ENCODE measurements at places on chromosomes 2 and 18.

DNA sequence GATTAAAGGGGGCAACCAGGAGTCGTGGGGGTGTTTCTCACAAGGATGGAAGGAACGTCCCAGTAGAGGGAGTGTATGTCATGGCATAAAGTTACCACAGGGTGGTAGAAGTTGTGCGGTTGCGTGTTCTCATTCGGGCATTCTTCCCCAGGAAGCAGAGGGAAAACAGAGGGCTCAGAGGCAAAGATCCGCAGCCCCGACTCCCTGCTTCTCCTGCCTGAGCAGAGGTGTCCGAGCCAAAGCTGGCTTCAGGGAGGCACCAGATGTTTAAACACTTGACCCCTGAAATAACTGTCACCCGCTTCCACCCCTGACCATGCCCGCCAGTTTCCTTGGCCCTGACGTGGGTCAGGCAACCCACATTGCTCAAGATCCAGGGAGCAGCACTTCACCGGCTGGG lies 83.7 kb downstream of the EN1 start:
- DNase-seq, result no peak

DNA sequence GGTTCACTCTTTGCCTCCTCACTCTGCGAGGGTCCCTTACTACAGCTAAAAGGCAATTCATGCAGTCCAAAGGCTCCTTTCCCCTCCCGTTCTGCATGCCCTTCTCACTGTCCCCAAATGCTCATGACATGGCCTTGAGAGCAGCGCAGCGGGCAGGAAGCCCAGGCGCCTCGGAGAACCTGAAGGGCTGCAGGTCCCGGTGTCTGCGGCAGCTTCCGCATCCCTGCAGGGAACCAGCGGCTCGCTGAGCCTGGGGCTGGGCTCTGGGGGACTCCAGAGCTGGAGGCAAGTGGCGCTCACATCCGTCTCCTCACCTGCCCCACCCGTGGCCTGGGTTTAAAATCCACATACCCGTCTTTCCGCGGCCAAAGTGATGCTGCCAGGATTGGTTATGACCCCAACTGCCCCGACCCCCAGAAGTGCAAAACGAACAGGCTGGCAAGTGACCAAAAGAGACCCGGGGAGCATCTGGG lies 462 bp upstream of the CIDEA start:
- no peak for DNase-seq

GRCh38 chr18:59985289-59985688 lies 85.5 kb downstream of the PMAIP1 start:
- no peak for DNase-seq

DNA sequence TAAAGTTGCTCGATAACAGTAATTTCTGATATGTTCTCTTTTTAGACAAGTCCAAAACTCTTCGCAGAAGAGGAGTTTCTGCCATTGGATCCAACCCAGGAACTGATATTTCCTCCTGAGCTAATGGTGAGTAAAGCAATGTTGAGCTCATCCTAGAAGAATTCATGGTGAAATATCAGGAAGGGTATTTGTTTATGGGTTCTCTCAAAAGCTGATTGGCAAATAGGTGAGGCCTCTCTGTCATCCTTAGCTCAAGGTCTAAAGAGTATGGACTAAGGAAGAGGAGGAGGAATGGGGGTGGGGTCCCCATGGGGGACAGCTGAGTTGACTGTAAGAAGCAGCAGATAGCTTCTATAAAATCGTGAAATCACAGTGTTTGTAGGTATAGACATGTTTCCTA lies 18.2 kb downstream of the AOX1 start:
- DNase-seq, result peak; percentile 15

DNA sequence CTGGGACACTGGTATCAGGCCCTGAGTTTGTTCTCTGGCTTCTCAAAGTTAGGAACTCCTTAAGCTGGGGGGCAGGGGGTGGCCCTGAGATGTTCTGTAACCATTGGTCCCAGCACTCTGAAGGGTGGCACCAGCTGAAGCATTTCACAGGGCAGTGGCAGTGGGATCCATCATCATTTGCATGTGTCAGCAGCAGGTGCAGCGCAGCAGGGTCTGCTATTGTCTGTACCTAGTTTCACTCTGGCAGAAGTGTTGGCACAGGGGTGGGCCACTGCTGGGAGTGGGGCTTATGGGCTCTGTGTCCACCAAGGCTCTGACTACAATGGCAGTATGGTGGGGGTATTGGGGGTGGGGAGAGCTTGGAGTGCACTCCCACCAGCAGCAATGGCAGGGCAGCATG lies 460.4 kb upstream of the ZNF804A start:
- no peak for DNase-seq

DNA sequence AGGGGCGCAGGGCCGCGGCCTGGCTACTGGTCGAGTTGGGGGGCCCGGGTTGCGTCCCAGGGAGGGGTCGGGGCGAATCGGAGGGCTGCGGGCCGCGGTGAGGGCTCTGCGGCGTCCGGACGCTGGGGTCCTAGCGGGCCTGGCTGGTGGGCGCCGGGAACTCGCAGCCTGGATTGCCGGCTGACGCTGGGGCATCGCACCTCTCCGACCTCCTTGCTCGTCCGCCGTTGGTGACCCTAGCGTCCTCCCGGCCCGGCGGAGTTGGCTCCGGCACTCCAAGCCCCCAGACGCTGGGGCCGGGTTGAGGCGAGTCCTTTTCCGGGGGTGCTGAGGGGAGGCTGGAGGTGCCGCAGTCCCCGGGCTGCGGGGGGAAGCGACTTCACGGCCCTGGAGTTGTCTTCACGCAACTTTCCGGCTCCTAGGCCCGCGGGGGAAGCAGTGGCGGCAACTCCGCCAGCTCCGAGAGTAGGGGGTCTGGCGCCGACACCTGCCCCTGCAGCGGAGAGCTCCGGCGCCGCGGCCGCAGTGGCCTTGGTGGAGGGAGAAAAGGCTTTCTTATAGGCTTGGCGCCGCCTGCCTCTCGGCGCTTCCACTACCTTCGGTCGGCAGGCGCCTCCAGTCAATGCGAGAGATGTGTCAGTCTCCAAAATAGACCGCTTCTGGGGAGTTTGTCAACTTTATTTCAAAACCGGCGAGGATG lies 70.3 kb downstream of the HAUS1 start:
- DNase-seq, result no peak

DNA sequence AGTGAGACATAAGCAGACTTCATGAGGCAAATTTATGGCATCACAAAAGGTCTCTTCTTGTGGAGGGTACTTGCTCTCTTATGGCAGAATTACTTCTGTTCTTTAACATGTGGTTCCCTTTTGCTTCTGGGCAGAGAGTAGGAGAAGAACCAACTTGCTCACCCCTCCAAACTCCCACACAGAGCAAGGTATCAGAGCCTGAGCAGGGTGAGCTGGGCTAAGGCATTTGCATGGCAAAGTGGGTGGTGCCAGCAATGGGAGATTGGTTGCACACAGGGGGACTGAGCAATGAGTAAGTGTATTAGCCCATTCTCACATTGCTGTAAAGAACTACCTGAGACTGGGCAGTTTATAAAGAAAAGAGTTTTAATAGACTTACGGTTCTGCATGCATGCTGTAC lies 64.2 kb upstream of the ITGB6 start:
- DNase-seq, result no peak

DNA sequence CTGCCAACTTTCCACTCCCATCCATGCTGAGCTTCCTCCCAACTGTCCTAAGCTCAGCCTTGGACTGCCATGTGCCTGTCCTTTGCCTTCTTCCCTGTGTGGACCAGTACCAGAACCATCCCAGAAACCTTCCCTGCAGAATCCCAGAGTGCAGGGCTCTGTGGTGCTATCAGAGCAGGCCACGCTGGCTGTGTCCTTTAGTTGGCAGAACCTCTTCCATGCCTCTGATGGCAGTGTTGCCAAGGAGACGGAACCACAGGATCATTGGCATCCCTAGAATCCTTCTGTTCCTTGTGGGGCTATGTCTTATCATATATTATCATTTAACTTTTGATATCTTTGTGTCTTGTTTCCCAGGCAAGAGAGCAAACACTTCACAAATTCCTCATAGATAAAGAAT lies 73.0 kb upstream of the NOSTRIN start:
- DNase-seq, result no peak

- no peak for DNase-seq
Observed at GRCh38 chr18:78936251-78937005, 43.2 kb upstream of the SALL3 start.

DNA sequence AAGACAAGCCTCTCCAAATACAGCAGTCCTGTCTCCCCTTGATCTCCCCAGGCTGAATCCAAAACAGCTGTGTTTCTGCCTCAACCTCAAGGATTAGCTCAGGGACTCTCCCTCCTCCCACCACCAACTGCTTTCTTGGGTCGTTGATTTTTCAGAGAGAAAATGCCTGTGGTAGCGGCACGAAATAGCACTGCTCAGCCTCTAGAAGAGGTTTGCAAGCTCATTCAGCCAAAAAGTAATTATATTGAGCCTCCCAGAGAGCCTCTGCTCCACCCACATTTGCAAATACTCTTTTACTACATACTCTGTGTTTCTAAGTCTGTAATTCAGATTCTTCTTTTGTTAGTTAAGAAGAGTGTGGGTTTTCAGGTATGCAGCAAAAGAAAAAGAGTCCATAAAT lies 396.4 kb upstream of the TNP1 start:
- no peak for DNase-seq

GRCh38 chr18:63604791-63605567 lies 17.8 kb downstream of the SERPINB13 start:
- DNase-seq, result peak; percentile 9

DNA sequence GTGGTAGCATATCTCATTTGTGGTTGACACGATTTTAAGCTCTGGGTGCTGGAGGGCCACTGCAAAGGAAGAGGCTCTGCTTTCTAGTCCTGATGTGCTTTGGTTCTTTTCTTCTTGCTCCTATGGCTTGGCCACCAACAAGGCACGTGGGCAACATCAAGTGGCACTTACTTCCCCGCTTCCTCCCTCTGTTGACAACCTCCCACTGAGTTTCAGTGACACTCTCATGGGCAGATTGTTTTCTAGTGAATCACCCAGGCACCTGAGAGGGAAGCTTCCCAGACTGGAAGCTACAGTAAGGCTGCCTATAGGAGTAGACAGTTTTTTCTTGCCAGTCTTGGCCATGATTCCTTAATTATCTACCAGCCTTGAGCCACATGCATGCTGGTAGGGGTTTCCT lies 89.0 kb downstream of the NBAS start:
- DNase-seq, result peak; percentile 7

DNA sequence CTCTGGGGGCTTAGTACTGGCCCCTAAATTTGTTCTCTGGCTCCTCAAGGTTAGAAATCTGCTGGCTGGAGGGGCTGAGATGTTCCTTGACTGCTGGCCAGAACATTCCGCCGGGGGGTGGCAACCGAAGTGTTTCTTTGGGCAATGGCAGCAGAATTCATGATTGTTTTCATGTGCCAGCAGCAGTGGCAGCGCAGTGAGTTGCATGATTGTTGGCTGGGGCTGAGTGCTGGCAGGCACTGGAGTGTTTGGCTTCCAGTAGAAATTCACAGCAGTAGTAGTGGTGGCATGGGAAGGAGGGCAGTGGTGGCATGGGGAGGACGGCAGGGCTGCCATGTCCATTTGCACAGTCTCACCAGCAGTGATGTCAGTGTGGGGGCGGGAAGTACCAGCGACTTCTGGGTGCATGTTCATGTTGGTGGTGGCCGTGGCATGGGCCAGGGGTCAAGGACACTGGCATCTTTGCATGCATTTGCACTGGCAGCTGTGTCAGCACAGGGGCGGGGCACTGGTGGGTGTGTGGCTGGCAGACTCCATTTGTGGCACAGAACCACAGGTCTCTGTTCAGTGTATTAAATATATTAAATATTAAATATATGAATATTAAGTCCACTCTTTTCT lies 130.6 kb upstream of the CDH7 start:
- no peak for DNase-seq

DNA sequence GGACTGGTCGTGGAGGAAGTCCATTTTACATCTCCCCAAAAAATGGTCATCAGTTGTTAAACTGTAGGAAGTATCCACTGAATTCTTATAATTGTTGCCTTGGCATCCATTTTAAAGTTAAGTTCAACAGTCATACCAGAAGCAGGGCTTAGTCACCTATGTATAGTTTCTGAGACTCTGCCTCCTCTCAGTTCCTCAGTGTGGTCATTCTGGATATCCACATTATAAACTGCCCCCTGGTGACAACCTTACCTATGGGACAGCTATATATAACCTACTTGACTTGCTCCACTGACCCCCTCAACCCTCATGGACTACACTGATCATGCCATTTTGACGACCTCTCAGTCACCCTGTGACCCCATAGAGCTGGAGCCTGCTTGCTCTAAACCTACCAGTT lies 617.0 kb downstream of the LRP1B start:
- DNase-seq, result no peak

- peak; percentile 55 for DNase-seq
Observed at GRCh38 chr2:235666213-235666781, 172.5 kb downstream of the AGAP1 start.

DNA sequence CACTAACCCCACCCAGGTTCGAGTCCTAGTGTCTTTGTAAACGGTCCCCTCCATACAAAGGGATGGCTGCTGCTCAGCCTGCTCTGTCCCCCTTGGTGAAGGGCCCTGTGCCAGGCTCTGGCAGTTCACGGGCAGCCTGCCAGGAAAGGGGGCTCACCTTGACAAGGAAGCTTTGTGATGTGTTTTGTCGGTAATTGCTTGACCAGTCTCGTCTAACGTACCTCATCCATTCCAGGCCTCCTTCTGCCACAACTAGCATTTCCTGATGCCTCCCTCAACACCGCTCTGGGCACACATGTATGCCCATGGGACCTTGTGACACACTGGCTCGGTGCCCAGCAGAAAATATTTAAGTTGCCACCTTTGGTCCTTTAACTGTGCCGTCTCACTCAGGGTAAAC lies 171.9 kb downstream of the KLHL29 start:
- DNase-seq, result no peak

- DNase-seq, result no peak
Observed at GRCh38 chr18:68665628-68666027, 49.3 kb downstream of the TMX3 start.

GRCh38 chr2:107553539-107553938 lies 273.2 kb upstream of the RGPD4 start:
- no peak for DNase-seq

DNA sequence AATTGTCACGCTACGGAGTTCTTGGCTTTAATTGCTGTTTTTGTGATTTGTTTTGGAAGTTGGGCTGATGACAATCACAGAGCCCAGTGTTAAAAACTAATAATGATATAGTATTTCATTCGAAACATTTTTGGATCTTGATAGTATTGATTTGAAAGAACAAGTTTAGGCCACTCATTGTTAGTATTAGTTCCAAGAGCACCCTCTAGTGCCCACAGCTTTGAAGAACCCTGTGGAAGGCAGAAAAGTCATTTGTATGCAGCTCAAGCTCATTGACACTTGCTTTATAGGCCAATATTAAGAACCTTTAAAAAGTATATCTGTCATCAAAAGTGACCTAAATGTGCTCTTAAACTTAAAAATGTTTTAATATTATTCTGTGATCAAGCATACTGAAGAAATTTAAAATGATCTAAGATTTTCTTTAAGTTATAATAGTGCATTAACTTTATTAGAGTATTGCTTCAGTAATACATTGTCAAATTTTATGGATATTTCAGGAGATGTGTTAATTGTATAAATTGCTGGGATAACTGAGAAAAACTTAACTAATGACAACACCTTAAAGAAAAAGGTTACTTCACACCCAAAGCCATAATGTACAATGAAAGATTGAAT lies 191.0 kb downstream of the GRB14 start:
- no peak for DNase-seq

- DNase-seq, result no peak
Observed at GRCh38 chr2:208210688-208211451, 21.0 kb upstream of the C2orf80 start.

Measured in H54 (cell line).